ENCODE measurements at places on chromosomes 7 and 10.

DNA sequence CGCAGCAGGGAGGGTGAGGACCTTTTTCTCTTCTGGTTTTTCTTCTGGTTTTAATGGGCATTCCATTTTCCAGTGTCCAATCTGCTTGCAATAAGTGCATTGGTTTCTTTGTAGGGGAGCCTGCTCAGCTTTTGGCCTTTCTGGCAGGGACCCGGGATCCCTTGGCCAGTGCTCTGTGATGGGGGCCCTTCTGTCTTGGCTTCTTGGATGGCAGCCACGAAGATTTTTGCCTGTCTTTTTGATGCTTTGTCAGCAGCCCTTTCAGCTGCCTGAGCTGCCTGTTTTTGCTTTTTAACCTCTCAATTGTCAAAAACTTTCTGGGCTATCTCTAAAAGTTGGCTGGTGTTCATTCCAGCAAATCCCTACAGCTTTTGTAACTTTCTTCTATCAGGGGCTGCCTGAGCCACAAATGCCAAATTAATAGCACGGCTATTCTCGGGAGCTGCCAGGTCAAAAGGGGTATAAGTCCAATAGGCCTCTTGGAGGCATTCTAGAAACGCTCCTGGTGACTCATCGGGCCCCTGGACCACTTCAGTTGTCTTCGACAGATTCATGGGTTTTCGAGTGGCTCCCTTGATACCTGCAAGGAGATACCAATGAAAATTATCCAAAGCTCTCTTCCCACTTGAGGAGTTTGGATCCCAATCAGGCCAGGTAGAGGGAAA is 179.9 kb upstream of the MBL2 start:
- DNase-seq = no peak

DNA sequence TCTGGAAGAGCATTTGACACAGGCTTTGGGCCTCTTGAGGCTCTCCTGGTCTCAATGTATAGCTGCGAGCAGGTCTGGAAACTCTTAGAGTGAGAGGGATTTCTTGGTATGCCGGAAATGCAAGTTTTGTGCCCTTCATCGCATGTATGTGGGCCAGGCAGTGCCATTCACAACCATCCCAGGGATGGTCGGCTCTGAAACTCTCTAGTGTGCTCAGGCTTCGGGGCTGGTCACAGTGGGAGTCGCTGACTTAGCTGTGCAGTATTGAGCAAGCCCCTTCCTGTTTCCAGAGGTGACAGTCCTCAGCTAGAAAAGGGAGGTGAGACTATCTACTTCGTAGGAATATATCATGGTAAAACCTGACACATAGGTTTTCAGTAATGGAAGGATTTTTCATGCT is 2.0 kb upstream of the AOAH start:
- no peak for DNase-seq

DNA sequence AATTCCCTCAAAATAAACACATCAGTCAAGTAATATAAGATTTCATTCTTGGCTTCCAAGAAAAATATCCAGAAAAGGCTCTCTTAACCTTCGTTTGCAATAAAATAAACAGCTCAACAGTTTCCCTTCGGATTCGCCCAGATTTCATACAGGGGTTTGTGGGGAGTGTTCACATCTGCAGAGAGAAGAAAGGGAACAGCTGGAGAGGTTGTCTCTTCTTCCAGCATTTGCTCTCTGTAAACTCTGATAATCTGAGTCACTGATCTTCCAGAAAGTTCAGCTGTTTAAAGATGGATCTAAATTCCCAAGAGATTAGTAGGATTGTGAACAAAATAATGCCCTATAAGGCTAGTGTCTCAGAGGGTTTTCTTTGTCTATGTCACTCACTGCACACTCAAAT is 277.9 kb downstream of the HPSE2 start:
- no peak for DNase-seq

DNA sequence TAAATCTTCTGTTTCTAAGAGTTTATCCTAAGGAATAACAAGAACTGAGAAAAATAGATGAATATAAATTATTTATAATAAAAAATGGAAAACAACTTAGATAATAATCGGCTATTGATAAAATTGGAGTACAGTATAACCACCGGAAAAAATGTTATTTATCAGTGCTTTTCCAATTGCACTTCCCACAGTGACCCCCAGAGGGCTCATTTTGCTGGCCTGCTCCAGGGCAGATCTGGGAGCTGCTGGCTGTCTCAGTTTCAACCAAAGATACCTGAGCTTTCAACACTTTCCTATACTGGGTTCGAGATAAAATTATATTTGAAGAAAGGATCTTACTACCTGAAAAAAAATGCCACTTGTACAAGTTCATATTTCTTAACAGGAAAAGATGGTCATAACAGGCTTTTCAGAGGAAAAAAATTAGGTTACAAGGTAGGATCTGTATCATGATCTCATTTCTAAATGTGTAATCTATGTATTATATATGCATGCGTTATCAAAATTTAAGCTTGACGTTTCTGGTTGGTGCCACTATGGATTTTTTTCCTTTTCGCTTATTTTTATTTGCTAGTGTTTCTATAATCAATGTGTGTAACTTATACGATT is 165.7 kb downstream of the NPSR1 start:
- peak; percentile 45 for DNase-seq

- no peak for DNase-seq
These were observed 37.9 kb downstream of the CCM2 start for GRCh38 chr7:45037876-45038275.

DNA sequence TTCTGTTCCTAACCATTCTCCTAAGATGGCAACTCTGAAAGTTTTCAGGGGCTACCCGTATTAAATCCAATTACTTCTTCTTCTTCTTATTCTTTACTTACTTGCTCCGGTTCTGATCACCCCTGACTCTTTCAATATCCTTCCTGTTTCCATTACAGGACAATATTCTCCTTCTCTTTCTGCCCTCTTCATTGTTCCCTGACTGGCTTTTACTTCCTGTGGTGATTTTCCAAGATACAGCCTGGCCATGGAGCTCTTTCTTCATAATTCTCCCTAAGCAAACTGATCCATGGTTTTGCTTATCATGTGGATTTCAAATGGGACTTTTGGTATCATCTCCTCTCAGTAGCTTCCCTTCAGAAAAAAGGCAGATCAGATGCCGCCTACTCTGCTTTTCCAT is 35.4 kb downstream of the CCDC186 start:
- peak; percentile 77 for DNase-seq

- DNase-seq = no peak
These were observed 320.3 kb downstream of the WDR37 start for GRCh38 chr10:1376384-1376945.

DNA sequence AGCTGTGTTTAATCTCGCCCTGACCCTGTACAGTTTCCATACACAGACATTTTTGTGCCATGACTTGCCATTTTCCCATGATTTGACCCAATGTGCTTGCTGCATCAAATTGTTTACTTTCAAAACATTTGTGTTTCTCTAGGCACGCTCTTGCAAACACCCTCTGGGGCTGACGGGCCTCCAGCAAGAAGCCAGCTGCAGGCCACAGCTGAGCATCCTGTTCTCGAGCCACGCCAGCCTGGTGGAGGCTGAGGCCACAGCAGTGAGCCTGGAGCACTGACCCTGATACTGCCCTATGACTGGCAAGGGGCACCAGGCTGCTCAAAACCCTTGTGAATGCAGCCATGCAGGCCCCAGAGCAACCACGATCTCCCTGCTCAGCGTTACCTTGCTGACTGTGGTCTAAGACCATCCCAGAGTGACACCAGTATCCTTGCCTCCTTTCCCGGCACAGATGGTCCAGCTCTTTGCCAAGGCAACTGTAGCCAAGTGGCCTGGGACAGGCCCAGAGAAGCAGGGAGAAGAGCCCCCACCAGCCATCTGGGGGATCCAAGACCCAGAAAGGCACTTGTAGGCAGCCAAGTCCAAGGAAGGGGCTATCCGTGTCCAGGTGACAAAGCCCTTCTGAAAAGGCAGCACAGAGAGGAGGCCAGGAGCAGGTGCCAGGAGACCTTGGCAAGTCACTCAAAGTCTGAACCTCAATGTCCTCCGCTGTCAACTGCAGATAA is 78.5 kb downstream of the OAT start:
- peak; percentile 19 for DNase-seq
